Karpas-422 (cell line): ENCODE measurements at places on chromosomes 2 and 18. TPM values are rescaled to one million over a fixed set of nuclear protein-coding genes. Genes with fewer than 3 reads are reported as not detected.

DNA sequence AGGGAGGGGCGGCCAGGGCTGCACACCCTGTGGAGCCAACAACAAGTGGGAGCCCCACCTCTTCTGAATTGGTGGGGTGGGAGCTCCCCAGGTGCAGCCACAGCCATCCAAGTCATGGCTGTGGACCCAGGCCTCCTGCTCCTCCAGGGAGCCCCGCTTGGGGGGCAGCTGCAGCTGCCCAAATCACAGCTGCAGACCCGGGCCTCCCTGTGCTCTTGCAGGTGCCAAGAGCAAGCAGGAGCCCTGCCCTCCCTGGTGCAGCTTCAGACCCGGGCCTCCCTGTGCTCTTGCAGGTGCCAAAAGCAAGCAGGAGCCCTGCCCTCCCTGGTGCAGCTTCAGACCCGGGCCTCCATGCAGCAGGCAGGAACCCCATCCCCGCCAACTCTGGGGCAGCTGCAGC lies 46.5 kb upstream of the COX7A2L start:
- H3K4me1 ChIP-seq: no peaks in the 10 kb centered on the region
- no peaks in the 10 kb centered on the region for H3K36me3 ChIP-seq
- H3K27ac ChIP-seq: no peak overlapping the region

DNA sequence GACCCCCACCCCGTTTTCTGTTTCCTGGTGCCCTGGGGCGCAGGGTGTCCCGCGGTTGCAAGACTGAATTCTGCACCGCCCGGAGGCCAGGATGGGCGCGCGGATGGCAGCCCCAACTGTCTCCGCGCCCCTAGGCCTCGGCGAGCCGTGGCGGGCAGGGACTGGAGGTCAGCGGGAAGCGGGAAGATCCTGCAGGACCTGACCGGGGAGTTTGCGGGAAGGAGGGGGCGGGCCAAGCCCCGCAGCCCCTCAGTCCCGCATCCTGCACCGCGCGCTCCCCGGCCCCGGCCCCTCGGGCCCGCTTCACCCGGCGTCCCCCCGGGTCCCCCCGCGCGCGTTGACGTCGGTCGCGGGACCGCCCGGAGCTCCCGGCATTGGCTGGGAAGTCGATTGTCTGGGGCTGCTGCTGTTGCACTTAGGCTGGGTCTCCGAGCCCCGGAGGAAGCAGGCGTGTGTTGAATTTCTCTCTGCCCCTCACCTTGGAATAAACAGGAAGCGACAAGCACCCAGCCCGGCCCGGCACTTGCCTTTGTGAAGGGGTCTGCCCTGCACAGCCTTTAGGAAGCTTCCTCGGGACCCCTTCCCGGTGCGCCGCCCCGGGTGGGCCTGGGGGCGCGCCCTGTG lies at the start of gene LDLRAD4:
LDLRAD4 (plus strand) TSS at position 393 of the 624 bp plus-strand sequence.
- H3K27me3 ChIP-seq: no peaks in the 10 kb centered on the region
- no peak for DNase-seq
- H3K4me1 ChIP-seq: no peaks in the 10 kb centered on the region
- H3K36me3 ChIP-seq: no peaks in the 10 kb centered on the region
- H3K27ac ChIP-seq: no peak within 1 kb of the TSS

GRCh38 chr2:204321910-204322751 lies 223.1 kb upstream of the PARD3B start:
- H3K27ac ChIP-seq: no peak overlapping the region
- no peak overlapping the region for H3K4me3 ChIP-seq
- no peaks in the 10 kb centered on the region for H3K4me1 ChIP-seq
- no peak for DNase-seq
- no peaks in the 10 kb centered on the region for H3K36me3 ChIP-seq
- no peaks in the 10 kb centered on the region for H3K27me3 ChIP-seq

GRCh38 chr2:218811382-218811781 lies 20.2 kb downstream of the PRKAG3 start:
- H3K4me3 ChIP-seq: no peak overlapping the region
- no peaks in the 10 kb centered on the region for H3K27me3 ChIP-seq
- no peak overlapping the region for H3K27ac ChIP-seq
- H3K4me1 ChIP-seq: peaks cover 3% of the 10 kb centered on the region
- no peaks in the 10 kb centered on the region for H3K36me3 ChIP-seq

DNA sequence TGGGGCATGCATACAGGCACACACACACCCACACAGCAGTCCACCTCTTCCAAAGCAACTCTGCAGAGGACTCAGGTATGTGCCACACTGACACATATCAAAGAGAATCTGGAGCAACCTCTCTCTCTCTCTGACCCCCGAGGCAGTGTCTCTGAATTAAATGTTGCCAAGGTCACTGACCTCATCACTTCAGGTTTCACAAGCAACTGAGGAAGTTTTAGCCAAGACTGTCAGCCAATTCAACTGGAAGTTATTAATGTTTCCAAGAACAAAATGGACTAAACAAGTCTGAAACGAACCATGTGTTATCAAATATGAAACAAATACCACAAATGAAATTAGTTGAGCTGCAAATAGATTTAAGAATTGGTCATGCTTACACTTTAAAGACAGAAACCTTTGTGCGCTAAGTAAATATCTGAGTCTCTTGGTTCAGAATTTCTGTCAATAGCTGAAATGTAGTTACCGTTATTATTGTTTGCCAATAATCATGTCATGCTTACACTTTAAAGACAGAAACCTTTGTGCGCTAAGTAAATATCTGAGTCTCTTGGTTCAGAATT lies 86.1 kb downstream of the SLC25A12 start:
- no peaks in the 10 kb centered on the region for H3K27me3 ChIP-seq
- DNase-seq: no peak
- no peak overlapping the region for H3K4me3 ChIP-seq
- no peak overlapping the region for H3K27ac ChIP-seq
- peaks cover 38% of the 10 kb centered on the region for H3K36me3 ChIP-seq

GRCh38 chr2:44456946-44457345 lies 95.2 kb downstream of the CAMKMT start:
- H3K36me3 ChIP-seq: no peaks in the 10 kb centered on the region
- H3K4me3 ChIP-seq: no peak overlapping the region
- H3K4me1 ChIP-seq: no peaks in the 10 kb centered on the region

- H3K27ac ChIP-seq: no peak overlapping the region
- DNase-seq: no peak
- H3K4me3 ChIP-seq: no peak overlapping the region
- H3K36me3 ChIP-seq: no peaks in the 10 kb centered on the region
- no peaks in the 10 kb centered on the region for H3K4me1 ChIP-seq
- no peaks in the 10 kb centered on the region for H3K27me3 ChIP-seq
Observed at GRCh38 chr18:8469544-8470130, 139.6 kb upstream of the RAB12 start.

GRCh38 chr2:241770185-241770935 lies 6.3 kb upstream of the GAL3ST2 start:
- no peaks in the 10 kb centered on the region for H3K36me3 ChIP-seq
- no peaks in the 10 kb centered on the region for H3K27me3 ChIP-seq
- H3K4me1 ChIP-seq: peaks cover 21% of the 10 kb centered on the region

GRCh38 chr18:21184396-21184996 lies 57.5 kb upstream of the GREB1L start:
- H3K4me1 ChIP-seq: no peaks in the 10 kb centered on the region
- H3K36me3 ChIP-seq: no peaks in the 10 kb centered on the region
- H3K27me3 ChIP-seq: no peaks in the 10 kb centered on the region

- H3K27me3 ChIP-seq: no peaks in the 10 kb centered on the region
- no peak for DNase-seq
- H3K36me3 ChIP-seq: no peaks in the 10 kb centered on the region
- no peak overlapping the region for H3K4me3 ChIP-seq
Observed at GRCh38 chr2:50752237-50752636, 279.7 kb downstream of the NRXN1 start.

GRCh38 chr18:32111706-32112105 lies 20.0 kb downstream of the RNF138 start:
- H3K36me3 ChIP-seq: peaks cover 42% of the 10 kb centered on the region; the same call in 1 of the 2 replicates
- no peaks in the 10 kb centered on the region for H3K27me3 ChIP-seq
- no peak overlapping the region for H3K27ac ChIP-seq
- no peak for DNase-seq
- H3K4me3 ChIP-seq: no peak overlapping the region

- H3K4me1 ChIP-seq: peaks cover 23% of the 10 kb centered on the region
- no peaks in the 10 kb centered on the region for H3K36me3 ChIP-seq
- no peak overlapping the region for H3K4me3 ChIP-seq
- H3K27ac ChIP-seq: no peak overlapping the region
- no peak for DNase-seq
Observed at GRCh38 chr2:32688541-32688940, 60.7 kb downstream of the TTC27 start.

DNA sequence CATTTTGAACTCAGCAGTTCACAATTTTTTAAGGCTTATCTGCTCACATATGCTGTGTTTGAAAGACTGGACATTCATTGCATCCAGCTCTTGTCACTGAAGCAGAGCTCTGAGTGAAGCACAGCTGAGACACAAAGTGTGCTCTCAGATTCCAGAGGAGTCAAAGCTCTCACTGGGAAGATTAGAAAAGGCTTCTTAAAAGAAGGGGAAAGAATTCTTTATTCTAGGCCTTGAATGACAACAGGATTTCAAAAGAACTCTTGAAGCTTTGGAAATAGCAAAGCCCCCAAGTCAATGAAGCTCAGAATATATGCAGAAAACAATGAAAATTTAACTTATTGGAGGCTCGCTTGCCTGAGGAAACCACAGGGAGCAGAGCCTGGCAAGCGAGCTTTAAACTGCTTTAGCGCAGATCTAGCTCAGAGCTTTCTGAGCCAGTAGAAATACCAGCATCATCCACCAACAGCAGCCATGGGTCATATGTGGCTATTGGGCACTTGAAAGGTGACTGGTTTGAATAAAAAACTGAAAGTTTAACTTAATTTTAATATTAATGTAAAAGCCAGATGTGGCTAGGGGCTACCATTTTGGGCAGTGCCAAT lies 369.7 kb downstream of the OSR1 start:
- no peaks in the 10 kb centered on the region for H3K4me1 ChIP-seq
- no peaks in the 10 kb centered on the region for H3K36me3 ChIP-seq
- H3K4me3 ChIP-seq: no peak overlapping the region
- DNase-seq: no peak

DNA sequence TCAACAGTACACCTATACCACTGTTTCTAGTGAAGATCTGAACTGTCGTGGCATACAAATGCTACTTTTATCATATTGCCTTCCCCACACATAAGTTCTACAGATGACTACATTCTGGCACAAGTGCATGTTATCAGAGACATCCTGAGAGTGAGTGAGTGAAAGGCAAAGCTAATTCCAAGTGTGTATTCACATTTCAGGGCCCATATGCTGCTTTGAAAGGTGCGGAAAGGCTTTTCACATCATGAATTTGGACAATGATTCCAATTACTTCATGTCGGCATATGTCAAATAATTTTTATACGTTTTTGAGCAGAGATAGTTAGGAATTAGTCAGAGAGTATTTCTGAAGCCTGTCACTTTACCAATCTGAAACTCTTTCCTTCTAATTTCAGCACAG lies 101.7 kb downstream of the GAREM1 start:
- DNase-seq: no peak
- H3K36me3 ChIP-seq: no peaks in the 10 kb centered on the region
- no peak overlapping the region for H3K4me3 ChIP-seq
- no peaks in the 10 kb centered on the region for H3K27me3 ChIP-seq
- no peaks in the 10 kb centered on the region for H3K4me1 ChIP-seq
- H3K27ac ChIP-seq: no peak overlapping the region

DNA sequence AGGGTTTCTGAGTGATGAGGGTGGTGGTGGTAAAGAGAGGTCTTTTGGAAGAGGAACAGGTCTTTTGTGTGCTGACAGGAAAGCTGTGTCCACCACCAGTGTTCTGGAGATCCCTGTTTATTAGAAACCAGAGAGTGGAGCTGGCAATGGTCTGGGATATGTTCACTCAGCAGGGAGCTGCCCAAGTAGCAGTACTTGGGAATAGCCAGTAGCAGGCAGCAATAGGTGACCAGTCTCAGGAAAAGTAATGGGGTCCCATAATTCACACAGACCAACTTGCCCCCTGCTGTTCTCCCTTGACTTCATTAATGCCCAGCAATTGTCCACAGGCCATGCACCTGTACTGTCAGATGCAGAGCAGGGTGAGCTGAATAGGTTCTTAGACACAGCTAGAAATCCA lies 1.8 kb downstream of the TSPYL6 start:
- DNase-seq: no peak
- H3K36me3 ChIP-seq: no peaks in the 10 kb centered on the region
- H3K27ac ChIP-seq: no peak overlapping the region
- H3K4me1 ChIP-seq: no peaks in the 10 kb centered on the region

- no peaks in the 10 kb centered on the region for H3K4me1 ChIP-seq
- H3K27me3 ChIP-seq: no peaks in the 10 kb centered on the region
- no peak for DNase-seq
- no peak overlapping the region for H3K27ac ChIP-seq
Observed at GRCh38 chr2:109633284-109633961, 19.3 kb downstream of the SOWAHC start.

- H3K27ac ChIP-seq: no peak overlapping the region
- DNase-seq: no peak
- H3K4me1 ChIP-seq: peaks cover 6% of the 10 kb centered on the region
Observed at GRCh38 chr2:3132466-3132865, 245.2 kb downstream of the EIPR1 start.

GRCh38 chr2:20421988-20422370 lies 24.9 kb upstream of the RHOB start:
- H3K4me1 ChIP-seq: peaks cover 3% of the 10 kb centered on the region; the same call in 1 of the 2 replicates
- no peak for DNase-seq
- H3K27ac ChIP-seq: no peak overlapping the region
- no peaks in the 10 kb centered on the region for H3K36me3 ChIP-seq
- H3K4me3 ChIP-seq: no peak overlapping the region

DNA sequence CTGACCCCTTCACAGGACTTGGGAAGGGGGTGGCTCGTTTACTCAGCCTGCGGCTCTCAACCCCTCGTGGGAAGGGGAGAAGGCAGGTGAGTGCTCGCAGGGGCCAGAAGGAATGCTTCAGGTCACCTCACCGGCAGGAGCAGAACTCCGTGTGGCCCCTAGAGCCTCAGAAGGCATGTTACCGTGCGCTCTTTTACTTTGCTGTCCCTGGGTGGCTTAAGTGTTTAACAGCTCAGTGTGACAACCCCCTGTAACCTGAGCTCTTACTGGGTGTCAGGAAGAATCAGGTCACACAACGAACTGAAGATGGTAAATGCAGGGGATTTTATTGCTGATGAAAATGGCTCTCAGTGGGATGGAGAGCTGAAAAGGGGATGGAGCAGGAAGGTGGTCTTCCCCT lies 1235.4 kb downstream of the LRP1B start:
- DNase-seq: no peak
- H3K4me1 ChIP-seq: no peaks in the 10 kb centered on the region
- H3K27me3 ChIP-seq: no peaks in the 10 kb centered on the region
- H3K27ac ChIP-seq: no peak overlapping the region
- H3K4me3 ChIP-seq: no peak overlapping the region

ZBTB7C gene
- total RNA-seq: not detected in 2 replicates

SPP2 gene
- total RNA-seq: not detected in 2 replicates

NETO1 gene
- not detected in 2 replicates for total RNA-seq

KCNG2 gene
- total RNA-seq: not detected in 2 replicates

ACMSD gene
- not detected in 2 replicates for total RNA-seq

LRRC30 gene
- not detected in 2 replicates for total RNA-seq

ZC3H6 gene
- 2.9 and 3.0 TPM in 2 replicates for total RNA-seq

C2orf66 gene
- total RNA-seq: not detected in 2 replicates

FHOD3 gene
- total RNA-seq: 23.4 and 26.6 TPM in 2 replicates

APOB gene
- total RNA-seq: not detected in 2 replicates

STK36 gene
- 31.0 and 33.5 TPM in 2 replicates for total RNA-seq

LNPK gene
- 17.1 and 69.0 TPM in 2 replicates for total RNA-seq

RIT2 gene
- total RNA-seq: not detected in 2 replicates

PRSS56 gene
- total RNA-seq: not detected in 2 replicates

VPS4B gene
- total RNA-seq: 58.5 and 62.7 TPM in 2 replicates

PLCD4 gene
- 0.43 TPM in 1 of 2 replicates, not detected in the other for total RNA-seq
